ENCODE measurements at places on chromosomes 5 and 9.

- no peak for DNase-seq
Observed at GRCh38 chr5:17860660-17861315, 226.5 kb downstream of the TAF11L14 start.

GRCh38 chr9:112571624-112572355 is 85.2 kb downstream of the KIAA1958 start:
- no peak for DNase-seq

- DNase-seq, result no peak
Observed at GRCh38 chr5:154608531-154609011, 130.5 kb upstream of the HAND1 start.

DNA sequence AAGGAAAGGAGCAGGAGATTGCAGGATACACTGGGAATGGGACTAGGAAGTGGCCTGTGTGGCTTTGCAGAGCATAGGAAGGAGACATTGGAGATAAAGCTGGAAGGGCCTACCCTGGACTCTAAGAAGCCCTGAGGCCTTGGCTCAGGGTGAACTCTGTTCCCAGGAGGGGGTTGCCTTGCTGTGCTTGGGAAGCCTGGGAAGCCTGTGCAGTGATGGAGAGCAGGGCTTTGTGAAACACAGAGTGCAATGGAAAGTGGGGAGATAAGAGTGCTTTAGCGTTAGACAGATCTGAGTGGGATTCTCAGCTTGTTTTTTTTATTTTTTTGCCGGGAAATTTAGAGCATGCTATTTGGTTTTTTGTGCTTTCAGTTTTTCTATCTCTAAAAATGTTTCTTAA is 437.8 kb downstream of the KDM4C start:
- DNase-seq, result no peak

GRCh38 chr9:13860019-13860418 is 453.9 kb downstream of the NFIB start:
- DNase-seq, result no peak

DNA sequence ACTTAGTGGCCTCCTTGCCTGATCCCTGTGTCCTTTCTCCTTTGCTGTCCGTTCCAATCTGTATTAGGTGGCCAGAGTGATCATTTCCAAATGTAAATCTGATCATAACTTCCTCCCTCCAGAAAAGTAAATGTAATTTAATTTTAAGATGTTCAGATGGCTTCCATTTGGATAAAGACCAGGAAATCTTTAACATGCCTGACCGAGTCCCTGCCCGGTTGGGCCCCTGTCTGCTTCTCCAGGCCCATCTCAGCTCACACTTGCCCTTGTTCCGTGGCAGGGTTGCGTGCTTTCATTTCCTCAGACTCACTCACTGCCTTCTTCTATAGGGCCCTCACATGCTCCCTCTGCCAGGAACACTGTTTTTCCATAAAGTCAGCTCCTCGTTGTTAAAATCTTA is 7.6 kb downstream of the MAP3K1 start:
- DNase-seq, result no peak

DNA sequence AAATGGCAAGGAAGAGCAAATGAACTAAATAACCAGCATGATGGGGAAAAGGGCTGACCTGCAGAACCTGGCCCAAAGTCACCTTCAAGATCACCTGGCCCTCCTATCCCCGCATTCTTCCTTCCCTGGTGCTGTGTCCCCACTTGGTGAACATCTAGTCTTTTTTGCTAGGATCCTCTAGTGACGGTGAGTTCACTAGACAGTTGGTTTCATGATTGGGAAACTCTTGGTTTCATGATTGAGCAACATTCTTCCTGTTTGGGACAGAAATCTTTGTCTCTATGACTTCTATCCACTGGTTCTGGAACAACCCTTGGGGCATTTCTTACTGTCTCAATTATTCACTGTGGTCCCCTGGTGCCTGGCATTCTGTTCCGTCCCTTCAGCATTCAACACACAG is 50.2 kb upstream of the DAB2IP start:
- no peak for DNase-seq

- DNase-seq, result no peak
Observed at GRCh38 chr5:91128604-91129003, 254.5 kb downstream of the ARRDC3 start.

DNA sequence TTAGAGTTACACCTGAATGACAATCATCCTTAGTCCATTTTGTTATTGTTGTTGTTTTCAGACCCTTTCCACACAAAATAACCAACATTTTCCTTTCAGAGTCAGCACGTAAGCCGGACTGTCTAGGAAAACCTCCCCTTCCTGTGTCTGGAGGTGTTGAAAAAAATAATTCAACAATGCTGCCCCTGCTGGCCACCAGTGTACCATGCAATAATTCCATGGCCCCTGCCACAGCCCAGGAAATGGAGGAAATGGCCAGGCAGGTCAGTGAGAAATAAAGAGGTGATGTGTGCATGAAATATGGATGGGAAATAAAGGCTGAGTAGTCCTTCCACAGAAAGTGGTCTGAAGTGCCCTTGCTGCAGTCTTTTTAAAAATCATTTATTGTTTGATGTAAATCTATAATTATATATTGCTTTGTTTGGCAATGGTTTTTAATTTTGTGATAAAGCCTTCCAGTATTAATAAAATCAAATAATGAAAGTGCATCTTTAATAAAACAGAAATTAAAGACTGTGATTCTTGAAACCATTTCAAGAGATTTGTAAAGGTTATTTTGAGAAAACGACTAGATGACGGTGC is 152.8 kb upstream of the PAPPA start:
- DNase-seq, result no peak

DNA sequence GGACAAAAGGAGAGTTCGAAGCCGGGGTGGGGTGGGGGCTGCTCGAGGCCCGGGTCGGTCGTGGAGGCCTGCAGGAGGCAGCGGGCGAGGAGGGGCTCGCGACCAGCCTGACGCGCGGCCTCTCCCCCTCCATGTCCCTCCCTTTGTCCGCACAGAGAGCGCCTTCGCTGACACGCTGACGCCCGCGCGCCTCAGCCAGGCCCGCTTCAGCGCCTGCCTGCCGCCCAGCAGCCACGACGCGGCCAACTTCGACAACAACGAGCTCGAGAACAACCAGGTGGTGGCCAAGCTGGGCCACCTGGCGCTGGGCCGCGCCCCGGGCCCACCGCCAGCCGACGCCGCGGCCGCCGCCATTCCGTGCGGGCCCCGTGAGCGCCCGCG is 42.2 kb downstream of the NEURL1B start:
- no peak for DNase-seq

DNA sequence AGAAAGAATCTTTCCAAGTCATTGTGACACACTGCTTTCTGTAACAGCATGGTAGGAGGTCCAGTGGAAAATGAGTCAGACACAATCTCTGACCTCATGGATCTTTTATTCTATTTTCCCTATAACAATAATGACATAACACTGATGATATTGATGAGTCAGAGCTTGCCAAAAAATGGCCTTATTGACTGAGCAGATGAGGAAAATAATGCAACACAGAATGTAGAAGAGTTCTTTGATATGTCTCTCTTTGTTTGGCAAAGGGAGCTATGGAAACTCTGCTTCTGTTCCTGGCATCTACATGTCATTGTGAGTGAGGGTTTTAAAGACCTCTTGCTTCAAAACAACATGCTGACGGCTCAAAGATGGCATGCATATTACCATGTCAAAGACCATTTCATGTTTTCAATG is 443.1 kb upstream of the ZNF608 start:
- DNase-seq, result no peak

DNA sequence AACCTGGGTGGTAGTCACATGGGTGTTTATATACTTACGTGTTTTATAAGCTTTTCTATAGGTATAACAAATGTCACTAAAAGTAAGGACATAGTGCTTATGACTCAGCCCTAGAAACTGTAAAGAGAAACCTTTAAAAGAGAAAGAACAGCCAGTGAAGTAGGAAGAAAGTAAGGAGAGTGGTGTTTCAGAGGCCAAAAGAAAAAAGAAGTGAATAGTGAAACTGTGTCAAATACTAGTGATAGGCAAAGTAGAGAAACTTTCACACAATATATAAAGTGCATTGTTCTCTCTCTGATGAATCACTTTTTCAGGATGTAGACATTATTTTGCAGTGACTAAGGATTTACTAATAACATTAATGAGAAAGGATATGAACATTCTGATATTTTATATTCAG is 74.2 kb upstream of the SUSD1 start:
- DNase-seq, result no peak

- DNase-seq, result no peak
Observed at GRCh38 chr9:91580136-91580535, 156.5 kb upstream of the NFIL3 start.

- no peak for DNase-seq
Observed at GRCh38 chr5:17203329-17204132, 13.9 kb upstream of the BASP1 start.

- no peak for DNase-seq
Observed at GRCh38 chr5:126497506-126497905, 74.3 kb downstream of the GRAMD2B start.

DNA sequence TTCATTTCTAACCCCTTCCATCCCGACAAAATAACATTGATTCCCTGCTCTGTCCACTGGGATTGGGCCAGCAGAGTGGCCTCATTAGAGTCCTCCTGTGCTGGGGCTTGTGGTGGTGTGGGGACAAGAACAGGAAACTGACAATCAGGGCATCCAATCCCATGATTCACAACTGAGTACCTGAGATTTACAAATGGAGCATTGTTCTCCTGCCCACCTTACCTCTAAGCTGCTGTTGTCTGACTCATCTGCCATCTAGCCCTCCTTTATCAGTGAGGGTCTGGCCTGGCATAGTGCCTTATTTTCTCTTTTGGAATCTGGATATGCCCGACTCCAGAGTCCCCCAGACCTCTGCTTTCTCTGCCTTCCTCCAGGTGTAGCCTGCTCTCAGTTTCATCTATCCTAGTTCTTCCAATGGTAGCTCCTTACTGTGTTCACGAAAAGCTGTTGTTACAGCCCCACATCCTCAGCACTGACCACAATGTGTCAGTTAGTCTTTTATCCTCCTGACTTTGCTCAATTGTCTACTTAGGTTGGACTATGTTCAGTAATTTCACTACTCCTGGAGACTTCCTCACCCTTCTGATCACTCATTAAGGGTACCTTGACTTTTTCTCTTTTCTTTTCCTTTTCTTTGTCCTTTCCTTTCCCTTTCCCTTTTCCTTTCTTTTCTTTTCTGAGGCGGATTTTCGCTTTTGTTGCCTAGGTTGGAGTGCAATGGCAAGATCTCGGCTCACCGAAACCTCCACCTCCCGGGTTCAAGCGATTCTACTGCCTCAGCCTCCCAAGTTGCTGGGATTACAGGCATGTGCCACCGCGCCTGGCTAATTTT is 13.4 kb downstream of the WNT8A start:
- no peak for DNase-seq

- DNase-seq, result no peak
Observed at GRCh38 chr5:125317536-125317995, 571.1 kb upstream of the ZNF608 start.

DNA sequence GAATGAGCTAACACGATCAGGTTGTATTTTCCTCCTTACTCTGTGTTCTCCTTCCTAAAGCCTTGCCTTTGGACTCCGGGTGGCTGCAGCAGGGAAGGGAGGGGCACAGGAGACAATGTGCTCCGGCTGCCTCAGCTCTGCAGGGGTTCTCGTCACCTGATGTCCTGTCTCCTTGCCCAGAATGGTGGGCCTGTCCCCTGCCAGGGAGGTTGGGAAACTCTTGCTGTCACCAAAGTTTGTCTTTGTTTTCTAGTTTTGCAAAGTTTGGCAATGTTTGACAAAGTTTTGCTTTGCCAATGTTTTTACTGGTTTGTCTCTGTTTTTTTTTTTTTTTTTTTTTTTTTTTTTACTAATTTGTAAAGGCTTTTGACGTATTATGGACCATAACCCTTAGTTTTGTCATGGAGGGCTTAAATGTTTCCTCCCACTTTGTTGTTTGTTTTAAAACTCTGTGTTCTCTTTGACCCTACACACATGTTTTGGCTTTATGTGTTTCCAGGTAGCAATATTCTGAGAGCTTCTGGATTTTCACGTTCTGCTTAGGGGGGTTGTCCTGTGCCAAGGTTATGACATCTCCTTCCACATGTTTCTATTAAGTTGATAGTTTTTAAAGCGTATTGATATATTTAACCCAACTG is 49.3 kb downstream of the GADD45G start:
- no peak for DNase-seq

DNA sequence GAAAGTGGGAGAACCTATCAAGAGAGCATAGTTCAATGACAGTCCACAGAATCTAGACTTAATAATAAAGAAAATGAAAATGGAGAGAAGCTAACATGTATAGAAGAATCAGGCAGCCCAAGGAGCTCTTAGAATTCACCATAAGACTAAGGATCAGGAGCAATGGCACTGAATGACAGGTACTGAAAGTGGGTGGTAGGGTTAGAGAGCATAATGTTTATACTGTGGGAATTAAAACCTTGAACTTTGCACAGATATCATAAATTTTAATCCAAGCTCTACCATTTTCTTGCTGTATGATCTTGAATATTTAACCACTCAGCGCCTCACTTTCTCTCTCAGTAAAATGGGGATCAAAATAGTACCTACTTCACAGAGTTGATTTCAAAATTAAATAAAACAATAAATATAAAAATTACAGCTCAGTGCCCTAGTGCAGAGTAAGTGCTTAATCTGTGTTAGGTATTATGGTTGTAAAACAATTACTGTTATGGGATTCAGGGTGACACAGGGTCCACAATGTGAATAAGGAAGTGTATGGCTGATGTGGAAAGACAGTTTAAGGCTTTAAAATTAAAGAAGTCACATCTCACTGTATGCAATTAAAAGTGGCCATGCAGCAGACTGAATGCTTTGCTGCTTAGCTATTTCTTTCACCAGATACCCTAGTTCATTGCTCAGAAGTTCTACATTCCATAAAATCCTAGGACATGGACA is 319.8 kb downstream of the HINT1 start:
- DNase-seq, result no peak

GRCh38 chr9:82334286-82334685 is 345.7 kb downstream of the SPATA31D1 start:
- no peak for DNase-seq

GRCh38 chr9:134895567-134895907 is 14.9 kb downstream of the FCN2 start:
- no peak for DNase-seq

- DNase-seq, result no peak
Observed at GRCh38 chr9:129465834-129466535, 154.9 kb downstream of the C9orf50 start.

- DNase-seq, result no peak
Observed at GRCh38 chr9:135295551-135296300, 183.9 kb upstream of the PPP1R26 start.

GRCh38 chr5:102539562-102539961 is 40.8 kb upstream of the SLCO6A1 start:
- no peak for DNase-seq

DNA sequence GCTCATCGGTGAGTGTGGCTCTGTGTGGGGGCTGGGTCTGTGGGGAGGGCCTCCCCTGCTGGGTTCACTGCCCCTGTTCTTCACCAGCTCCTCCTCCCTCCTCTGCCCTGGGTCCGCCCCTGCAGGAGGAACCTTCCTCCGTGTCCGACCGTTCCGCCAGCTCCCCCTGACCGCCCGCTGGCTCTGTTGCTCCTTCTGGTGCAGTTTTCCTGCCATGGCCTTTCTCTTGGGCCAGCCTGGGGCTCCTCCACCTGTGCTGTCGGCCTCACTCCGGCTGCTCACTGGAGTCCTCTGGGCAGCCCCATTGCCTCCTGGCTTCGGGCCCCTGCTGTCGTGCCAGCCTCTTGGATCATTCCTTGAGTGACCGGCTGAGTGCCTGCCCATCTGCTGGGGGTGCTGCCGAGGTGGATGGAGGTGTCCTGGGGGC is 12.3 kb downstream of the RNU6ATAC start:
- no peak for DNase-seq

GRCh38 chr9:126223798-126224531 is 102.7 kb upstream of the MVB12B start:
- DNase-seq, result no peak

- DNase-seq, result no peak
Observed at GRCh38 chr9:131657940-131658339, 81.9 kb downstream of the RAPGEF1 start.

Measured in stimulated activated CD8-positive, alpha-beta memory T cell treated with anti-CD3 and anti-CD28 coated beads, Interleukin-2, amount 100 ng/mL, for 1 hour (primary cell).